ENCODE measurements at places on chromosomes 4 and X. TPM values are rescaled to one million over a fixed set of nuclear protein-coding genes. Genes with fewer than 3 reads are reported as not detected.

MAGED4B gene
- 2.6 TPM for total RNA-seq

GAGE12J gene
- total RNA-seq = 1.1 TPM

MAGEC2 gene
- total RNA-seq = not detected

OTC gene
- total RNA-seq = not detected

GRCh38 chrX:71578253-71579135, at the start of gene GCNA:
Gene GCNA, plus strand, starts transcription at chrX:71578437. Its CDS starts 2,385 bp downstream, at chrX:71580822.
- H3K27ac ChIP-seq = no peak within 1 kb of the TSS
- no peaks in the 10 kb centered on the region for H3K27me3 ChIP-seq
- no peak within 1 kb of the TSS for H3K4me3 ChIP-seq
- no peak for DNase-seq

DNA sequence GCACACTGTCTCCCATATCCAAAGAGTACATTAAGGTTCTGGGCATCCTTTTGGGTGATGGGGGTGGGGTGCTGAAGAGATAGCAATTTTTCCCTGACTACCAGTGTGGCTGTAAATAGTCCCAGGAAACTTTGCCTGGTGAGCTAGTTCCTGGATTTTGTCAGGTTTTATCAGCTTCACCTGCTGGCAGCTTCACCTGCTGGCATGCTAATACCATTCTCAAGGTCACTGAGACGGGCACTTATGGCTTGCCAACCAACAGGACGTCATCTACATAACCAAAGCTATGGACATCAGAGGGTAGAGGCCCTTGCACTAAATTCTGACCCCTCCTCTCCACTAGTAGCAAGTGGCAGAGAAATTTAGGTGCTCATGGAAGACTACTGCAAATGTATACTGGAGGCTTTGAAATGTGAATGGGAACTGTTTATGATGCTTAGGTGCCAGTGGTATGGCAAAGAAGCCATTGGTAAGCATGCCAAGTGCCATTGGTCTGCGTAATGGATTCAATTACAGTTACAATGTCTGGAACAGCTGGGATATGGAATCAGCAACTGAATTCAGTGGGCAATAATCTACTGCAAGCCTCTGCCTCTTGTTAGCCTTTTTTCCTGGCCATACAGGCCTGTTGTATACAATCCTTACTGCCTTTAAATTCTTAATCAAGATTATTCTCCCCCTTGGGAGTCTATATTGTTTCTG, 71.6 kb upstream of the SH3RF1 start:
- no peaks in the 10 kb centered on the region for H3K4me1 ChIP-seq
- no peak overlapping the region for H3K27ac ChIP-seq
- DNase-seq = no peak

DNA sequence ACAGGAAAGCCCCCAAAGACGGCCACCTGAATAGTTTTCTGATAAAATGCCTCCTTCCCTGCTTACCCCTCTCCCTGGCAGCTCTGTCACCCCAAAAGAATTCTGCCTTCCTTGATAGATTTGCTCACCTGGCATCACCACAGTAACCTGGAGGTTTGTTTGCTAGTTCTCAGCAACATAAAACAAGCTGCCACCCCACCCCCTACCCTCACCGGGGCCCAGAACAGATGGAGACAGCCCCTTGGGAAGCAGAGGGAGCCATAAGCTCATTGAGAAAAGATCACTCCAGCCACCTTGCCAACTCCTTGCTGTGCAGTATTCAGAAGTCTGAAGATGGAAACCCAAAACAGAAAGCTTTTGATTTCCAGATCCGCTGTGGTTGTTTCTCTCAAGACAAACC, 108.6 kb downstream of the DHX15 start:
- no peak overlapping the region for H3K4me3 ChIP-seq
- H3K27me3 ChIP-seq = no peaks in the 10 kb centered on the region
- no peaks in the 10 kb centered on the region for H3K4me1 ChIP-seq
- no peak for DNase-seq

GRCh38 chrX:51795136-51795535, 51.9 kb downstream of the GSPT2 start:
- no peak for DNase-seq
- H3K4me1 ChIP-seq = no peaks in the 10 kb centered on the region
- no peak overlapping the region for H3K27ac ChIP-seq
- no peaks in the 10 kb centered on the region for H3K27me3 ChIP-seq
- H3K4me3 ChIP-seq = no peak overlapping the region

- DNase-seq = no peak
- H3K27ac ChIP-seq = no peak overlapping the region
- no peaks in the 10 kb centered on the region for H3K36me3 ChIP-seq
- H3K4me3 ChIP-seq = no peak overlapping the region
Observed at GRCh38 chr4:126647756-126648397, 984.9 kb upstream of the INTU start.

DNA sequence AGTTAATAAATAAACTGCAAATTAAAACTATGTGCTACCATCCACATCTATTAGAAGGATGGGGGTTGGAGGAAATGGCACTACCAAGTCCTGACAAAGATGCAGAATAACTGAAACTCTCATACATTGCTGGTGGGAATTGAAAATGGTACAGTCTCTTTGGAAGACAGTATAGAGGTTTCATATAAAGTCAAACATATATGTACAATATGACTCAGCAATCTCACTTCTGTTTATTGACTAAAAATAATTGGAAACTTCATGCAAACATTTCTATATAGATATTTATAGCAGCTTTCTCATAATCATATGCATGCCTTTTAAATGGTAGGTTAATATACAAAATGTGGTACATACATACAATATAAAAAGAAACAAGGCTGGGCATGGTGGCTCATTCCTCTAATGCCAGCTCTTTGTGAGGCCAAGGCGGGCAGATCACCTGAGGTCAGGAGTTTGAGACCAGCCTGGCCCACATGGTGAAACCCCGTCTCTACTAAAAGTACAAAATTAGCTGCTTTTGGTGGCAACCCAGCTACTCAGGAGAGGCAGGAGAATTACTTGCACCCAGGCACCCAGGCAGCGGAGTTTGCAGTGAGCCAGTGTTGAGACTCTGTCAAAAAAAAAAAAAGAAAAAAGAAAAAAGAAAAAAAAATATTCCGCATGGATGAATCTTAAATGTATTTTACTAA, 225.0 kb upstream of the CXXC4 start:
- no peaks in the 10 kb centered on the region for H3K36me3 ChIP-seq
- H3K4me1 ChIP-seq = no peaks in the 10 kb centered on the region
- no peak overlapping the region for H3K4me3 ChIP-seq
- no peaks in the 10 kb centered on the region for H3K27me3 ChIP-seq
- no peak overlapping the region for H3K27ac ChIP-seq

DNA sequence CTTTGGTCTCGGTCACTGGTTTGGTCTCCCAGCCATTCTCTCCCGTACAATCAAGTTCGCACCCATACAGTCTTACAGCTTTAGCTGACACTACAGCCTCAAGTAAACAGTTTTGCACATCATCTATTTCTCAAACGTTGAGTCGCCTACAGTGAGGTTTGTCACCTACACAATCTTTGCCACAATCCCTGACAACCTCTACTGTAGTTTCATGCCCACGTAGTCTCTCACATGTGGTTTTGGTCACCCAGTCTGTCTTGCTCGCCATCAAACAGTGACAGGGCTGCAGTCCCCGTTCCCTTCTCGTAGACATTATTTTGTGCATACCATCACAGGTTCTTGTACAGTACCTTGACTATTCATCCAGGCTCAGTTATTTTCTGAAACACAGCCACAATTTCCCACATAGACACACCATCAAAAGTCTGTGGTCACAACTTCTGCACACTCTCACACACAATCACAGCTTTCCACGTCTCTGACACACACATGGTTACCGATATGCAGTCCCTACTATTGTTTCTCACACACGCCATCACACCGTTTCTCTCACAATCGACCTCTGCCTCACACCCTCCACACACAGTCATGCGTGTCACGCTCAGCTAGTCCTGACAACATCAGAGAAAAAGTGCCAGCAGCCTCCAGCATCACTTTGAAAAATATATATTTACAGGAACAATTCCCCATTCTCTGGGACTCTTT, 5.3 kb upstream of the CFP start:
- no peaks in the 10 kb centered on the region for H3K27me3 ChIP-seq
- no peak for DNase-seq
- H3K27ac ChIP-seq = no peak overlapping the region
- H3K4me1 ChIP-seq = no peaks in the 10 kb centered on the region
- peaks cover 3% of the 10 kb centered on the region for H3K36me3 ChIP-seq

DNA sequence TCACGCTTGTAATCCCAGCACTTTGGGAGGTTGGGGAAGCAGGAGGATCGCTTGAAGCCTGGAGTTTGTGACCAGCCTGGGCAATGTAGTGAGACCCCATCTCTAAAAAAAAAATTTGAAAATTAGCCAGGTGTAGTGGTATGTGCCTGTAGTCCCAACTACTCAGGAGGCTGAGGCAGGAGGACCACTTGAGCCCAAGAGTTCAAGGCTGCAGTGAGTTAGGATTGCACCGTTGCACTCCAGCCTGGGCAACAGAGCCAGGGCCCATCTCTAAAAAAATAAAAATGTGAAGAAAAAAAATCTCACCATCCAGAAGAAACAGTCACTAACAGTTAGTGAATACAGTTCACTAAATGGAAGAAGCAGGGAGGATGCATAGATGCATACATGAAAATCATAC, 34.8 kb downstream of the TMEM271 start:
- no peaks in the 10 kb centered on the region for H3K36me3 ChIP-seq
- H3K4me3 ChIP-seq = no peak overlapping the region
- H3K27ac ChIP-seq = no peak overlapping the region
- H3K4me1 ChIP-seq = no peaks in the 10 kb centered on the region

GRCh38 chr4:99790796-99791617, 25.6 kb upstream of the DAPP1 start:
- no peaks in the 10 kb centered on the region for H3K27me3 ChIP-seq
- H3K36me3 ChIP-seq = no peaks in the 10 kb centered on the region
- H3K4me3 ChIP-seq = no peak overlapping the region
- DNase-seq = no peak
- H3K27ac ChIP-seq = no peak overlapping the region

DNA sequence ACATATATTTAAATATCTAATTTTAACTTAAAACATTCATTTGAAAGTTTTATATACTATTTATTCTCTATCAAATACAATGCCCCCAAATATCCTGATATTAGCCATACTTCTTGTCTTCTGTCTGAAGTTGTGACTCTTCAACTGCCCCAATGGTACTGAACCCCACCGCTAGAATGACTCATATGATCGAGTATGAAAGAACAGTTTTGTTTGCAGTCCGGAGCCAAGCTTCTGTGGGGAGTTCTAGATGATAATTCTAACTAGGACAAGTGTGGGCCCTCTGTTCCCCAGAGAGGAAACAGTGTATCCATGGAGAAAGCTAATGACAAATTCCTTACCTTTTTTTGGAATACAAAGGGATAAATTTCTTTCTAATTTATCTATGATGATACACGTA, 24.7 kb upstream of the CT47A1 start:
- DNase-seq = no peak
- H3K36me3 ChIP-seq = no peaks in the 10 kb centered on the region
- H3K27me3 ChIP-seq = no peaks in the 10 kb centered on the region
- no peak overlapping the region for H3K4me3 ChIP-seq
- no peaks in the 10 kb centered on the region for H3K4me1 ChIP-seq

- no peaks in the 10 kb centered on the region for H3K4me1 ChIP-seq
- no peak overlapping the region for H3K4me3 ChIP-seq
- no peaks in the 10 kb centered on the region for H3K27me3 ChIP-seq
- H3K27ac ChIP-seq = no peak overlapping the region
- DNase-seq = no peak
Observed at GRCh38 chr4:69617083-69617694, 22.3 kb downstream of the UGT2A2 start.

DNA sequence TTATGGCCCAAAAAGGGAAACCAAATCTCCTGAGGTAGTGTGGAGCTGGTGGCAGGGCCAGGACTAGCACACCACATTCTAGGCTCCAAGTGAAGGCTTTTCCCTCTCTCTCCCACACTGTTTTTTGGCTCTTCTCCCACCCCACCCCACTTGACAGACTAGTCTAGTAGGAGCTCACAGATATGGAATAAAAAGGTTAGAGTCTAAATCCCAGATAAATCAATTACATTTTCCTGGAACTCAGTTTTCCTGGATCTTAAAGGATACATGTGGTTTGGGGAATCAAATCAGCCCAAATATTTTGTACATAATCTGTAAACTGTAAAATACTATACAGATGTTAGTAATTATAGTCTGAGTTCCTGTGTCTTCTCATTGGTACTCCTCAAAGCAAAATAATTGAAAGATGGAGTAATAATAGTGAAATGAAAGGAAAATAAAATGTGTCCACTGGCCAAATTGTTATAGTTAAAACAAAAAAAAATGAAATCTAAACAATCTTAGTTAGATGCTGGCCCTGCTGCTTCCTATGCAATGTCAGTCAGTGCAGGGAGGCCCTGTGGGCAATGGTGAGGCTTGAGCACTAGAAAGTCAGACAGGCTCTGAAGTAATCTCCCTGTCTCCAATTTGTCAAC, 370.4 kb upstream of the CPEB2 start:
- no peaks in the 10 kb centered on the region for H3K36me3 ChIP-seq
- H3K27ac ChIP-seq = no peak overlapping the region
- H3K4me3 ChIP-seq = no peak overlapping the region
- no peaks in the 10 kb centered on the region for H3K27me3 ChIP-seq

DNA sequence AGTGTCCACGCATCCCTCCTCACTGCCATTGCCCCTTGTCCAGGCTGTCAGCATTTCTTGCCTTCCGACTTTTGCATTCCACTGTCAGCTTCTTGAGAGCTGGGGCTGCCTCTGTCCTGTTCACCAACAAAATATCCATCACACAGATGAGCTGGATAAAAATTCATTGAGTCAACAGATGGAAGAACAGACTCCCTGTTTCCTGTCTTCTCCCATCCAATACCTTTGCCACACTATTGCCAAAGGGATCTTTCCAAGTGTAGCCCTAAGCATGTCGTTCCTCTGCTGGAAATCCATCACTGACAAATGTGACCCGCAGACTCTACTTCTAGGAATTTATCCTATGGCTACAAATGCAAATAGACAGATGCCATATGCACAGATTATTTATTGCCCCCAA, 78.0 kb upstream of the PJA1 start:
- H3K36me3 ChIP-seq = no peaks in the 10 kb centered on the region
- H3K4me3 ChIP-seq = no peak overlapping the region
- H3K4me1 ChIP-seq = no peaks in the 10 kb centered on the region
- no peak for DNase-seq

DNA sequence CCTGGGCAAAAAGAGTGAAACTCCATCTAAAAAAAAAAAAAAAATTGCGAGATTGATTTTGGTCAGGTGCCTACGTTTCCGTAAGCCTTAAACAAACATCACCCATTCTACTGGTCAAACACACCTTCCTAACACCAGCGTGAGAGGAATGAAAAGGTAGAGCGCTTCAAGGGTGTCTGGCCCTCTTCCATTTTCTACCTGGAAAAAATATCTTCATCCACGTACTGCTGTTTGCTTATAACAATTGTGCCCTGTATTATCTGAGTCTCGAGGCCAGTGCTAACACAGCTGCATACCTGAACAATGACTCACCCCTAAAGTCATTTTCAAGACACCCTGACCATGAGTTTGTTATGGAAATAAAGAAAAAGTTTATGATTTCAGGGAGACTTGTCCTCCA, 13.9 kb downstream of the TMSB4X start:
- no peak for DNase-seq
- peaks cover 13% of the 10 kb centered on the region for H3K4me1 ChIP-seq
- H3K27me3 ChIP-seq = no peaks in the 10 kb centered on the region

All from Panc1 (cell line).